ENCODE measurements at places on chromosomes 2 and 18.
A peak's percentile ranks its signal among the peaks of the same experiment; 100 is the strongest.

- no peak for DNase-seq
Measured at GRCh38 chr2:170966648-170967396, 37.8 kb downstream of the GORASP2 start.

DNA sequence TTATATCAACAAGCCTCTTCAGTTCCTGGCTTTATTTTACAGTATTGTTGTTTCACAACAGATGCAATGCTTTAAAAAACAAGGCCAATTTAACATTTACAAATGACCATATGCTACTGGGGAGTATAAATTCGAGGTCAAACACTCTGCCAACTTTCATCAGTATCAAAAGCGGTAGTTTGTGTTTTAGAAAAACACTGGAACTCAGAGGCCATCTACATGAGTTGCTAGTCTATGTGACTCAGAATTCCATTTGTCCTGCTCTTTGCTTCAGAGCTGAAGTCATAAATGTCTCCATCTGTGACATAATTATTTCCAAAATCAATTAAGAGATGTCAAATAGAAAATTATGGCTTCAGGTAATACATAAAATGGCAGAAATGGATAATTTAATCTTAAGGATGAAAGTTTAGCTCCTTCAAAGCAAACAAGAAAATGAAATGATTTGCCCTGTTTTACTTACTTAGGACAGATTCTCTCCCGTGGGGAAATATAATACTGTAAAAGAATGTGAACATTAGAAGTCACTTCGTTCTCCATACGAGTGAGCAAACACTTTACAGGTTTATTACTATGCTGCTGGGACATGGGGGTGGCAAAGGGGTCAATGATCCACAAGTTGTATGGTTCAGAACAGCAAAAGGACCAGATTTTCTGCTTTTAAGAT is 3.7 kb downstream of the MEX3C start:
- DNase-seq, result no peak

- DNase-seq, result peak; percentile 41
Measured at GRCh38 chr18:35122586-35123224, 81.5 kb downstream of the MAPRE2 start.

DNA sequence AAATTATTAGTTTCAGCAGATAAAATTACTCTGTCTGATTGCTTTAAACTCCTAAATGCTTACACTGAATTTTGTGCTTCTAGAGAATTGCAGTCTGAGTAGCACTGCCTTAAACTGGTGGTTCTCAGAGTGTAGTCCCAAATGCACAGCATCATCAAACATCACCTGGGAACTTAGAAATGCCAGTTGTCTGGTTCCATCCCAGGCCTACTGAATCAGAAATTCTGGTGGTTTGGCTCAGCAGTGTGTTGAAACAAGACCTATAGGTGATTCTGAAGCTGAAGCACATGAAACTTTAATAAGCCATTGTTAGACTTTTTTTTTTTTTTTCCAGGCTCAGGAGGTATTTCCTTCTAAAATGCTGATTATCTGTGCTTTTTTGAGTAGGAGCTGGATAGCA is 22.0 kb downstream of the EPC2 start:
- no peak for DNase-seq

DNA sequence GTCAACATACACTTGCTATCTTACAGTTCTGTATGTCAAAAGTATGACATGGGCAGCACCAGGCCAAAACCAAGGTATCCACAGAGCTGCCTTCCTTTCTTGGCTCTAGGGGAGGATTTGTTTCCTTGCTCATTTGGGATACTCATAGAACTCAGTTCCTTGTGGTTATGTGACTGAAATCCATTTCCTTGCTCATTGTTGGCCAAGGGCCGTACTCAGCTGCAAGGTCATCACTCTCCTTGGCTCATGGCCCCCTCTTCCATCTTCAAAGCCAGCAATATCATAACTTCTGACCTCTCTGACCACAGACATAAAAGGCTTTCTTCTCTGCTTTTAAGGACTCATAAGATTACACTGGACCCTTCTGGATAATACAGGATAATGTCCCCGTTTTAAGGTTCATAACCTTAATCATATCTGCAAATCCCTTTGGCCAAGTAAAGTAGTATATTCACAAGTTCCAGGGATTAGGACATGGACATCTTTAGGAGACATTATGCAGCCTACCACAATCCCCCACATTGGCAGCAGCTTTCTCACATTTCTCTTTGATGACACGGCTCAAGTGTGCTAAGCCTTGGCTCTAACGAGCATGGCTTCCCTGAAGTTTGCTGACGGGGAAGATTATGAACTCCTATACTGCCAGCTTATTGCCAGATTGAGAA is 20.9 kb downstream of the TMEM237 start:
- no peak for DNase-seq

DNA sequence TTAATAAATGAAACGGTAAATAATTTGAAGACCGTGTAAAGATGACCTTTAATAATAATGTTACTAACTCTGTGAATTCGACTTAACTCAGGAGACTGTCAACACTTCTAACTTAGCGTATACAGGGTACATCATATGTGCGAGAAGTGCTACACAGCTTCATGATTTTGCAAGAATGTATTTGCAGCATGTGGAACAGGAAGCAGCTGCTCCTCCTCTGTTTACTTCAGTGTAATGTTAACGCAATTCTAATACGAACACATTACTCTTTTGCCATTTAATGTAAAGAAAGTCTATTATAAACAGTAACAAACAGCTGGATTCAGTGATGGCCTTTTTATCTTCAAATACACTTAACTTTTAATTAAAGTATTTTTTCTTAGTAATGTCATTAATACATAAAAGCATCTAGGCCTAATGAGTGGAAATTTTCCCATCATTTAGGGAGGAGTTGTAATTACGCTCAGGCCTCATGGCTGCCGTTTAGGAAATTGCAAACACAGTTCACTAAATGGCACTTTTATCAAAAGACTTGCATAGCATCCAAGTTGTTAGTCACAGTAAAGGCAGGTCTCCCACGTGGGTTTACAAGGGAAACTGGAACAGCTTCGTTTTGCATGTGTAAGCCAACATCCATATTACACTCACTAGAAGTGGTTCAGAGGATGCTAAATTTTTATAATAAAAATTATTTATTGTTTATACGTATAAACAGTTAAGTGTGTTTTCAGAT is 635.7 kb downstream of the FBXO15 start:
- DNase-seq, result no peak

DNA sequence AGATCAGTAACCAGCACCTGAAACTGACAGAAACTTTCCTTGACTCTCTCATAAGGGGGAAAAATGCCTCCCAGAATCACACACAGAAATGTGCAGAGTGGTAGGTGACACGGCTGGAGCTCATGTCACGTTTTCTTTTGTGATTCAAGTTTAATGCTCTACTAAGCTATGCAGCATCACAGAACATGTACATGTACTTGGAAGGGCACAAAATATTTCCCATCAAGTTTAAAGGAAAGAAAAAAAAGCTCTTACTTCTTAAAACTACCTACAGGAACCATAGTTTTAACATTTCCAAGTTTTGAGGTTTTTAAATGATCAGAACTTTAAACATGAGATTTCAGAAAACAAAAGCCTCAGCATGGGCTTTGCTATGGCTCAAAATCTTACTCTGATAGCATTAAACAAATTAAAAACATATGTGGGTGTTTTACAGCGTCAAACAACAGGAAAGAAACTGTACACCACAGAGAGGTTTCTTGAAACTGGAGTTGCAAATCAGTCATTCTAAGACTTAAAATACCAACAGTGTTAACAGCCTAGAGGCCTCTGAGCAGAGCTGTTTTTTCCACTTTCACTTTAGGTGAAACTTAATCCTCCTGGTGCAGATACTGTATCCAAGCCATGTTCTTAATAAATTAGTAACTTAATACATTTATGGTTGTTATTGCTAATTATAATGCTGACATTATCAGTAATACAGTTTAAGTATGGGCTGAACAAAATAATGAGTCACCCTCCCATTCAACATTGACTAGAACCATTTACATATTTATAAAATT is 30.1 kb downstream of the MBP start:
- peak; percentile 4 for DNase-seq

- no peak for DNase-seq
Measured at GRCh38 chr2:124664363-124664762, 639.3 kb downstream of the CNTNAP5 start.

Measured in stimulated activated naive CD8-positive, alpha-beta T cell treated with anti-CD3 and anti-CD28 coated beads, Interleukin-15, Interleukin-2, amounts not matched to agents 100 U/mL and 50 U/mL, for 24 hours (primary cell).